ENCODE measurements at places on chromosomes 3 and 15.

GRCh38 chr15:41620536-41621199, 39.5 kb upstream of the MGA start:
- DNase-seq = peak; percentile 66

DNA sequence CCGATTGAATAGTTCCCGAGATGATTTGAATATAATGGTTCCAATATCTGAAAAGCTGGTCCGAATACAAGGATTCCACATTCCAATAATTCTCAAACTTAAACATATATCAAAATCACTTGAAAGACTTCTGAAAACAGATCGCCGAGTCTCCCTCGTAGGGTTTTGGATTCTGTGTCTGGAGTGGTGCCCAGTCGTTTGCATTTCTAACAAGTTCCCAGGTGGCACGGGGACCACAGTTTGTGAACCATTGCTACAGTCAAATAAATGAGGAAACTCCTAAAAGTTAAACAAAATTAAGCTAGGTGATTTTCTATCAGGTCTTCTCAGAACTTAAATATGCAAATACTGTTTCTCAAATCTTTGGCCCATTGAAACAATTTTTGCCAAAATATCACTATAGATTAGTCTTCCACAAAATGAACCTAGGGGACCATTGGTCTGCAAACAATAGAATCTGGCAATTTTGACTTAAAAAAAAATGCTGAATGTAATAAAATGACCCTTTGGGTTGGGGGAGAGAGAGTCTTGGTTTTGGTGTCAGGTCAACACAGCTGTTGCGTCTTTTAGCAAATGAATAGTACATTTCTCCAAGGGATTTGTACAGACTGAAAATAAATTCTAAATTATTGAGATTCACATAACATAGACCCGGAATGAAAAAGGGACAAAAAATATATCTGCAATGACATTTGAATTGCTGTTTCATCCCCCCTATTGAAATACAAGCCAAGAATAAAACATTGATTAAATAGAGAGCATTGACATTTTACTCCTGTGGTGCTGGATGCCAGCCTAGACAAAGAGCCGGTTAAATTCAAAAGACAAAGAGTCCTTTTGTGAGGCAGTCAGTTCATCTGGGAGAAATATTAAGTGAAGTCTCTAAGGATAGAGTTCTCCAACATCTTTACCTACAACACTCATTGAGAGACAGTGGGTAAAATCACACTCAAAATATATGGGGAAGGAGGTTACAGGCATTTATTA, 175.7 kb upstream of the ADAMTS9 start:
- DNase-seq = no peak

GRCh38 chr15:70533931-70534742, 229.2 kb downstream of the UACA start:
- no peak for DNase-seq

DNA sequence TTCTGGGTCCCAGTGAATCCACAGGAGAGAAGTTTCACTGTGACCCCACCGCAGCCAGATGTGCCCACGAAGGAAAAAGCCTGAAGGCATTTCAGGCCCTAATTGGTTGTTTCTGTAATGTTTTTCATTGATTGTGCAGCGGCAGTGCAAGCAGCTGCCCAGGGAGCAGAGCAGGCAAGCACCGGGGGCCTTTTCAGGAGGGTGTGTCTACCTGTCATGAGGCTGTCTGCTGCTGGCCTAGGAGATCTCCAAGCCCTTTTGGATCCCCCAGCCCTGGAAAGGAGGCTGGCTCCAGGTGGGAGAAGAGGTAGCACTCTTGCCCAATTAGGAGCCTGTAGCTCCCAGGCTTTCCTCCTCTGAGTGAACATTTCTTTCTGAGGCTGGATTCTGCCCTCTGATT, 108.8 kb downstream of the EPHB1 start:
- DNase-seq = no peak

DNA sequence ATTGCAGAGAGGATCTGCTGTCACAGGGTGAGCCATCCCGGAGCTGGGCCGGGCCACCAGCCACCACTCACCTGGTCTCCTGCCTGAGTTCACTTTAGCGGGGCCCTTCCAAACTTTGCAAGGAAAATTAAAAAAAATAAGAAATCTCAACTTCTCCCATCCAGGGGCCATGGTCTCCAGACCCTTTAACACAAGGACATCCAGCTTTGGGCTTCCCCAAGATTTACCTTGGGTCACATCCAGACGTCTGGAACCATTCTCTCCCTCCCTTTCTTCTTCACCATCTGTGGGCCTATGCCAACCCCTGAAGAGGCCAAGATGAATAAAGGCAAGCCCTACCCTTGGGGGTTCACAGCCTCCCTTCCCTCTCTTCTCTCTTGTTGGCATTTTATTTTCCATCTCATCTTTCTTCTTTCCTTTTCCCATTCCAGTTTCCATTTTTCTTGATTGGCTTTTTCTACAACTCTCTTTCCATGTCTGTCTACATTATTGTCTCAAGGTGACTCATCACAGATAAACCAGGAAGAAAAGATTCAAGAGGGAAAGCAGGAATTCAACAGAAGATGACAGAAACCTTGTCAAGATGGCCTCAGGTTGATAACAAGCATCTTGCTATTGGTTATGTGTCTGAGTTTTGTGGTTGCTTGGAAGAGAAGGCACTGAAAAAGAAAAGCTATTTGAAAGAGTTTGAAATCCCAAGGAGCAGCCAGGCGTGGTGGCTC, 49.5 kb downstream of the ITGA11 start:
- no peak for DNase-seq

Measured in H9 (cell line).